ENCODE measurements at places on chromosomes 3 and 15.

DNA sequence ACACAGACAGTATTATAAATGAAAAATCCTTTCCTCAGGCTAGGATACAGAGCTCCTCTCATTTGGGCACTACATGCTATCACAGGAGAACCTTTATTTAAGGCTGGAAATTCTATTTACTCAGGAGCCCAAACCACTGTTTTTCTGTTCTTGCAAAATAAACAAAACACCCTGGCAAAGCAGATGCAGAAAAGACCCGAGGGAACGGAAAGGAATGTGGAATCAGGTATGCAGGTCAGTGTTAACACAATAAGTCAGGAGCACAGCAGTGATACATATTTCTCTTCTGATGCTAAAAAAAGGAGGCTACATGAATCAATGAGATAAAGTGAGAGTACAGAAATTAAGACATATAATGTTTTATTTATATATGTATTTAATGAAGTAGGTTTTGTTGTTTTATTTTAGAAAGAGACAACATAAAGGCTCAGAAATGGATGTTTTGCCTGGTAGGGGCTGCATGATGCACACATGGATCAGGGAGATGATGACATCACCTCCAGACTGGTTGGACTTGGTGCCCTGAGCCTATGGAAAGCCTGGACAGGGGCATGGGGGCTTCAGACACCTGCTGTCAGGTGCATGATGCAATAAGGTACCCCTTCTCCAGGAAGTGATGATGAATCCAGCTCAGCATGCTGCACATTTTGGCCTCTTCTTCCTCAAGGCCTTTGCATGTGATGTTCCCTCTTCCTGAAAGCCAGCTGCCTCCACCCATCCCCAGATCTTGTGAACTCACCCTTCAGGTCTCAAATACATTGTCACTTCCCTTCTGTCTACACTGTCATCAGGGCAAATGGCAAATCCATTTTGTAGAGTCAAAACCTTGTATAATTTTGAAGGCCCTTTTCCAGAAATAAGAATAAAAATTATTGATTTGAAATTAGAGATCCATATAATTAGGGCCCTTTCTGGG, 19.1 kb upstream of the RBP1 start:
- DNase-seq = no peak

DNA sequence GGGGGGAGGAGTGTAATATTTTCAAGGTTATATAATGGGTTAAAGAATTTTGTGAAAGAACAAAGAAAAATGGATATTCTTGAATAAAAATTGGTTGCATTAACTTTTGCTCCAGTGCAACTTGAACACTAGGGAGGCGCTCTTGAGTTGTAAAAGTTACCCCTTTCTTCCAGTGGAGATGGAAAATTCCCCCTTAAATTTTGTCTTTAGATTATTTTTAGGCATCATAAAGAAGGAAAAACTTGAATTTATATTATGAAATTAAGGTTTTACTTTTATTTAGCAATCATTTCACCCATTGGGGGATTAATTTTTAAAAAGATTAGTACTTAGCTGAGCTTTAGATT, 550 bp upstream of the CHD2 start:
- peak; percentile 47 for DNase-seq

GRCh38 chr15:68676926-68677325, 98.1 kb downstream of the CORO2B start:
- no peak for DNase-seq

GRCh38 chr3:129461022-129461421, 21.0 kb downstream of the IFT122 start:
- peak; percentile 91 for DNase-seq

DNA sequence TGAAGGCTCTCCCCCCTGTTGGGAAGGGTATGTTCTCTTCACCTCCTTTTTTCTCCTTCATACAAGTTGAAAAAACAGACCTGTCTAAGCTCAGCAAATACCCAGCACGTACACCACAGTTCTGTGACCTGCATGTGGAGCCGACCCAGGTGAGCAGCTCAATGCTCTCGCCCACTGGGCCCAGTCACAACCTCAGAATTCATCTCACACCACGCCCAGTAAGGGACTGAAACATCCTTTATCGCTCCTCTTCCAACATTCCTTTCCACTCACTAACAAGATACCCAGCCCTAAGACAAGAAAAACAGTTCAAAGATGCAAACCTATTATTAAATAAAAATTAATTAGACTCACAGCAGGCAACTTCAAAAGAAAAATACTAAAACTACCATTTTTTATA, 68.9 kb downstream of the FOXP1 start:
- no peak for DNase-seq

DNA sequence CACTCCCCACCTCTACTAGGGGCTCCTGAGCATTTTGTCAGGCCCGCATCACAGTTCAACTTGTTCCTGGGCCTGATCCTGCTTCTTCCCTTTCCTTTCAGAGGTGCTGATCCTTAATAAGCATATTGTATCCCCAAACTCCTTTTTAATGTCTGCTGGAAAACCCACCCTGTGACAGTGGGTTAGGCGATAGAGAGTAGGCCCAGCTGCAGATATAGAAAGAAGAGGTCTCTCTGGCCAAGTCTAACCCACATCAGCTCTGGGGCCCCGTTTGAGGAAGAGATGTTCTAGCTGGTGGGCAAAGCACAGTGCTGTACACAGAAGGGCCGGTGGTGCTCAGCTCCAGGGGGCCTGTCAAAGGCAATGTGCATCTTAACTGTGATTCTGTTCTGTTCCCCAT, 34.3 kb upstream of the ST6GAL1 start:
- DNase-seq = no peak

DNA sequence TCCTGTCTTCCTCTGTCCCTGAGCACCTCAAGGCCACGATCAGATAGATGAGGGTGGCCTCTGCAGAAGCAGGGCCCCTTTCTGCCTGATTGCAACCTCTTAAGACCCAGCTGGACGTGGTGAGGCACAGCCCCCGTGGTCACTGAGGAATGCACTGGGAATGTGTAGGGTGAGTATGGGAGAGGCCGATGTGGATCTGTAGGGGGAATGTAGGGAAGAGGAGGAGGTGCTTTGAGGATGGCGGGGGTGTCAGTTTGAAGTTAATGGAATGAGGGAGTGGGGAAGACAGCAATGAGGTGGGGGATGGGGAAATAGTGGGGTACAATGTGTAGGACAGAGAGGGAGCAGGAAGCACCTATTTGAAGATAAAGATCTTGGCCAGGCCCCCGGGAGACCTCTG, 785 bp upstream of the IQCF5 start:
- DNase-seq = no peak

DNA sequence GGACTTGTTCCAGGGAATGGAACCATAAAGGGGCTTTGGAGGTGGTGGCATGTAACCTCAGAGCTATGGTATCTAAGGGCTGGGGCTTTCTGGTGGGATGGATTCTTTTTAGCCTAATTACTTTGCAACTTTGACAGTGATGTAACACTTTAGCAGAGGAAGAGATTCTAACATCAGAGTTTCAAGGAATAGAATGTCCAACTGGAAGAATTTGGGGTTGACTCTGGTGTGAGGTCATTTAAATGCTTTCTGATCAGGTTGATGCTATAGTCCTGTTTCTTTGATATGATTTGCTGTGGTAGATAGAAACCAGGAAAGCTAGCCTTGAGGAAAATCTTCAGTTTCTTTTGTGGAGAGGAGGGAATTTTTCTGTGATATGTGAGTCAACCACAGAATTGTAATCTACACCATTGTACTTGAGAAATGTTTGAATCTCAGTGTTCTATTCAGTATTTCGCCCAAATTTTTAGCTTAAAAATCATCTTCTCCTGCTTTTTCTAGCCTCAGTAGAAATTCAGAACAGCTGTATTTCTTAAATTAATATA, 40.0 kb downstream of the ATP2C1 start:
- no peak for DNase-seq

DNA sequence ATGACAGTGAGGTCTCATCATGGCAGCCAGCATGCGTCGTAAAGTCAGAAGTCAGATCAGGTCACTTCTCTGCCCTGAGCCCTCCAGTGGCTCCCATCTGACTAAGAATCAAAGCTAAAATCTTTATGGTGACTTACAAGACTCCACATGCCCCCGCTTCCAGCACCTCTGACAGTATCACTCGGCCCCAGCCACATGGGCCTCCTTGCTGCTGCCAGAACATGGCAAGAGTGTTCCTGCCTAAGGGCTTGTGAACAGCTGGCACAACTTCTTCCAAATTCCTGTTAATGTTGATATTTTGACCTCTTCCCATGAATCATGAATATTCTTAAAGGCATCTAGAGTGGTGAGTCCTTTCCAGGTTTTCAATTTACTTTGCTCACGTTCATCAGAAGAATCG, 20.5 kb downstream of the POLR2M start:
- DNase-seq = no peak

GRCh38 chr3:48142316-48142870, 45.8 kb downstream of the CDC25A start:
- DNase-seq = no peak

GRCh38 chr15:41564960-41565502, 6.0 kb downstream of the TYRO3 start:
- no peak for DNase-seq
